ENCODE measurements at places on chromosomes 1 and 21. TPM values are rescaled to one million over a fixed set of nuclear protein-coding genes. Genes with fewer than 3 reads are reported as not detected.

GADD45A gene
- 9.6 TPM for total RNA-seq

FRRS1 gene
- total RNA-seq, result 1.5 TPM

MMEL1 gene
- total RNA-seq, result 7.6 TPM

ERRFI1 gene
- total RNA-seq, result 10.3 TPM

CD101 gene
- total RNA-seq, result 1.2 TPM

UBXN10 gene
- 3.7 TPM for total RNA-seq

CACHD1 gene
- 17.0 TPM for total RNA-seq

FAM78B gene
- 6.6 TPM for total RNA-seq

TMPRSS15 gene
- under 0.01 TPM for total RNA-seq

HCRTR1 gene
- total RNA-seq, result 3.2 TPM

LMO4 gene
- 493 TPM for total RNA-seq

VAV3 gene
- 4.4 TPM for total RNA-seq

CD5L gene
- 0.49 TPM for total RNA-seq

CNR2 gene
- under 0.01 TPM for total RNA-seq

HSF2BP gene
- 2.2 TPM for total RNA-seq

CLDN19 gene
- total RNA-seq, result not detected

LZIC gene
- 56.1 TPM for total RNA-seq

MAP1LC3C gene
- 0.25 TPM for total RNA-seq

ACKR1 gene
- total RNA-seq, result 2.5 TPM

PRAMEF25 gene
- total RNA-seq, result not detected

STRIP1 gene
- total RNA-seq, result 87.3 TPM

RNF186 gene
- total RNA-seq, result not detected

TRIM63 gene
- total RNA-seq, result not detected

ASCL5 gene
- total RNA-seq, result not detected

RNPEP gene
- total RNA-seq, result 16.7 TPM

GJA8 gene
- not detected for total RNA-seq

IGSF21 gene
- 32.0 TPM for total RNA-seq

RHEX gene
- total RNA-seq, result not detected

ABCG1 gene
- 15.0 TPM for total RNA-seq

GSTM5 gene
- 1.7 TPM for total RNA-seq

KCNQ4 gene
- total RNA-seq, result 1.2 TPM

SLAMF8 gene
- total RNA-seq, result not detected

PSMG1 gene
- 10.8 TPM for total RNA-seq

UBE2U gene
- not detected for total RNA-seq

S100A9 gene
- total RNA-seq, result 20.2 TPM

ZNF683 gene
- not detected for total RNA-seq

CRYBG2 gene
- total RNA-seq, result 1.5 TPM

BCL2L15 gene
- total RNA-seq, result 0.74 TPM

ANKRD34A gene
- total RNA-seq, result 1.7 TPM

C21orf58 gene
- total RNA-seq, result 2.2 TPM

EPHA10 gene
- 8.9 TPM for total RNA-seq

ADAM30 gene
- not detected for total RNA-seq

IGSF3 gene
- total RNA-seq, result 118 TPM

OR2M3 gene
- under 0.01 TPM for total RNA-seq

WNT3A gene
- not detected for total RNA-seq

PLCH2 gene
- 9.1 TPM for total RNA-seq

ZFP69B gene
- 18.9 TPM for total RNA-seq

OR6N1 gene
- not detected for total RNA-seq

MRPL55 gene
- 66.4 TPM for total RNA-seq

PRKAA2 gene
- total RNA-seq, result 29.5 TPM

GPR52 gene
- total RNA-seq, result 1.7 TPM

ADAMTSL4 gene
- total RNA-seq, result 0.25 TPM

OR10Z1 gene
- not detected for total RNA-seq

RGS4 gene
- 2.0 TPM for total RNA-seq
